ENCODE measurements at places on chromosomes 7 and 10. TPM values are rescaled to one million over a fixed set of nuclear protein-coding genes. Genes with fewer than 3 reads are reported as not detected.
A peak's percentile ranks its signal among the peaks of the same experiment; 100 is the strongest.

Gene GDF10
- total RNA-seq, result not detected

Gene THSD7A
- not detected for total RNA-seq

GRCh38 chr10:77872151-77872946 lies 54.2 kb downstream of the DLG5 start:
- DNase-seq, result no peak

DNA sequence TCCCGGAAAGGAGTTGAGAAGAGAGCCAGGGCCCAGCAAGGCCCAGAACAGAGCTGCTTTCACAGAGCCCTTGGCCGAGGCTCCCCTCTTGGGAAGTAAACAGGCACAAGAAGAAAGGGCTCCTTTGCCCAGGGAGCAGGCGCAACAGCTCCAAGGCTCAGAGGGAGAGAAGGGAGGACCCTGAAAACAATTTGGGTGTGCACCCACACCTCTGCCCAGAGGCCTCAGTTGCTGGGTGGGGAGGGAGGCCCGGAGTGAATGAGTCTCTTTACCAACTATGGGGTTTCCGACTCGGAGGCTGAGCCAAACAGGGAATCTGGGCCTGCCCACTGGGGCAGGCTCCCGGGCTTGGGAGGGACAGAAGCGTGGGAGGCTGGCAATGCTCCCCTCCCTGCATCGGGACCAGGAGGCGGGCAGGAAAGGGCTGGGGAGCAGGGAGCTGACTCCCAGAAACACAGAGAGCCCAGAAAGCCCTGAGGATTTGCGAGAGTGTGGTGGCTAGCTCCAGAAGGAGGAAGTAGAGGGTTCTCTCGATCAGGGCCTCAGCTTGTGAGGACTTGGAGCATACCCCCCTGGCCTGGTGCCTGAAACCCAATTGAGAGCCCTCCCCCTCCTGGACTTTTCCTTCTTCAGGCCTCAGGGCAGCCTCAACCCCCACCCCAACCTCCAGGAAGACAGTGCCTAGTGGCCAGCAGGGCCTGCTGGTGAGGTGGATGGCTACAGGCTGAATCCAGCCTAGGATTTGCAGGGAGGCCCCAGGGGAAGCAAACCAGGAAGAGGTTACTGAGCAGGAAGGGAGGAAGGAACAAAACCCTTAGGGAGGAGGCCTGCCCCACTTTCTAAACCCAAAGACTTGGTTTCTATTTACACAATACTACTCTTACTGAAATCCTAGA lies 6.2 kb downstream of the C10orf105 start:
- DNase-seq, result peak; percentile 82

DNA sequence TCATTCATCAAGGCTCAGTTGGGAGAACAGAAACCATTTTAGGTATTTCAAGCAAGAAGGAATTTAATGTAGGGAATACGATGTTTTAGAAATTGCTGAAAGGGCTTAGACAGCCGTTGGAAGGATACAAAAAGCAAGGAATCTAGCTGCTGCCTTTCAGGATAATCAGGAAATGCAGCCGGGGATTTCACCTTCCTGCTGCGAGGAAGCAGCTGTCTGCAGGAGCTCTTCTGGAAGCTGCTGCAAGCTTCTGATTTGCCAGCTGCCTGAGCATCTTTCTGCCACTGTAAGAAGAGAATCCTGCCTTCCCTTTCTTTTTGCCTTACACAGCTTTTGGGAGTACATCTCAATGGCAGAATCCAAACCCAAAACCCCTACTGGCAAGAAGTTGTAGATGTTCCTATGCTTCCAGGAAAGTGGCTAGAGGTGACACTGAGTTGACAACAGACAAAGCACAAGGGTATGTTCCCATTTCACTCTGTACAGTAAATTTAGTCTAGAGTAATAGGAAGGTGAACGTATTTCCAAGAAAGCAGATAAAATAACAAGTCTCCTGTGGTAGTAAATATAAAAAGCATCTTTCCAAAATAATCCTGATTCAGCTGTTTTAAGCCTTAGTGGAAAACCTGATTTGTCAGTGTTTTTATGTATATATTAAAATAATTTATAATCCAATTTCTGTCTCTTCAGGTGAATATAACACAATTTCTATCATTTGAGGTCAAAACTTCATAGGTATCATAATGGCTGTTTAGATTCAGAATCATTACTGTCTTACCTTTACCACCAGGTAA lies 148.4 kb upstream of the LRGUK start:
- DNase-seq, result no peak

Gene CPA2
- total RNA-seq, result not detected

GRCh38 chr10:110993024-110993693 lies 73.8 kb downstream of the SHOC2 start:
- DNase-seq, result peak; percentile 80

DNA sequence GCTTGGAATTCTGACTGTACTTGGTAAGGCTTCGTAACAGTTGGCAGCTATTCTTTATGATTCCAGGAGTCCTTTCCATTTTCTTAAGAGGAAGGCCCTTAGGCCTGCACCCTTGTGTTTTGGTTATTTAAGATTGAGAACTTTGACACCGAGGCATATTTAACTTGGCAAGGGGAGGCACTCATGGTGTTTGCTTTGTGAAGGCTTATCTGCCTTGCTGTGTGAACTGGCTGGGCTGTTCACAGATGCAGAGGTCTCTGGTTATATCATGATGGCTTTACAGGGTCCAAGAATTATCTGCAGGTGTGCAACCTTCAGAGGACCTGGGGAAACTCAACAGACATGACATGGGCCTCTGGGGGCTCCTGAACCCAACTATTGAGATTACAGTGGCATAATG lies 833 bp upstream of the PNLIPRP1 start:
- no peak for DNase-seq

Gene TIMM23B
- 13.2 TPM for total RNA-seq

DNA sequence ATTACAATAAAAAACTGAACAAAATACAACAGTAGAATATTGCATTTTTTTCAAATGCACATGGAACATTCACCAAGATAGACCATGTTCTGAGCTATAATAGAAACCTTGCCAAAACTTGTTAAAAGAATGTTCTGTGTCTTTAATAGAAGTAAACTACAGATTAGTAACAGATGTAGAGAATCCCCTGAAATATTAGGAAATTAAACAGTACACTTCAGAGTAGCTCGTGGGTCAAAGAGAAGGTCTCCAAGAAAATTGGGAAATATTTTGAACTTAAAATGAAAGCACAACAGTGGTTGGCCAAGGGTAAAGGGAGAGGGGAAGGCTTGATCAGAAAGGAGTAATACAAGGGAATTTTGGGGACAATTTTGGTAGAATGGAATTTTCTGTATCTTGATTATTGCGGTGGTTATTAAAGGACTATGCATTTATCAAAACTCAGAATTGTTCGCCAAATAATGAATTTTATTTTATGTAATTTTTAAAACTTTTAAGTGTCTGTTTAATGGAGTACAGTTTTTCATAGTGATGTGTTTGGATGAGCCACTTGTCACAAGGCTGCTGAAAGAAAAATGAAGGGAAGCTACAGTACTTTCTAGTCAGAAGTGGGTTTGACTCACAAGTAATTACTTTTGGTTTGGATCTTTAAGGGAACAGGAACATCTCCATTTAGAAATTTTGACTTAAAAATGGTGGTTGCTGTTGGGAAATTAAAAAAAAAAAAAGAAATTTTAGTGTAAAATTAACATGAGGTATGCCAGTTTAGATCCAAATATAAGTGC lies 10.2 kb downstream of the PLEKHA8 start:
- DNase-seq, result no peak

Gene OR2A5
- not detected for total RNA-seq

- DNase-seq, result no peak
Measured at GRCh38 chr7:87144173-87144657, 8.0 kb upstream of the DMTF1 start.

DNA sequence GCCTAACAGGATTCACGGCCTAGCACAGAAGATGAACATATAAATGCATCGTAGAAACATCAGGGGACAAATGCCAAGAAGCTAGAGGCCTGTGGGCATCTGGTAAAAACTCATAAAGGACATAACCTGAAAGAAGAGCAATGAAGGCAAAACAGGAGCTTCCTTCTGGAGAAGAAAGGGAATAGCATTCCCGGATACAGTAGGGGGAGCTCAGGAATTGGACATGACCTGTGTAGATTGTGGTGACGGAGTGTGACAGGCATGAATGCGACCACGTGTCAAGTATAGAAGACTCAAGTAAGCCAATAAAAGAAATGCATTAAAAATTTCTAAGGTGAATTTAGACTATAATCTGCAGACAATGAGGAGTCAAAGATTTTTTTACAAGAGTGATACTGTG lies 270.1 kb downstream of the AGMO start:
- DNase-seq, result no peak

DNA sequence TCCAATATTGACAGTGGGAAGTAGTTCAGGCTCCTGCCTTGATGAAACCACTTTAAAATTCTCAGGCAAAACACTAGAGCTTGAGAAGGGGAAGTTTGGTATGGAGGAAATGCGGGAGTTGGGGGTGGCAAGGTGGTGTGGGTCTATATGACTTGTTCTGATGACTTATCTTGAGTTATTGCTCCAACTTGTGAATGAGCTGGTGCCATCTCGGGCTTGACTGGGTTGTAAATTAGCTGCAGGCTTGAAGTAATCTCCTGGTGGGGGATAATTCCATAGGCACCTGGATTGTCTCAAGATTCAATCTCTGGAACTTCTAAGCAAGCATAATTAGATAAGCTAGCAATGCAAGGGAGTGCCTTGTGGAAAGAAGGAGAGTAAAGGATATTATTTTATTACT lies 29.0 kb downstream of the MRPL32 start:
- no peak for DNase-seq

DNA sequence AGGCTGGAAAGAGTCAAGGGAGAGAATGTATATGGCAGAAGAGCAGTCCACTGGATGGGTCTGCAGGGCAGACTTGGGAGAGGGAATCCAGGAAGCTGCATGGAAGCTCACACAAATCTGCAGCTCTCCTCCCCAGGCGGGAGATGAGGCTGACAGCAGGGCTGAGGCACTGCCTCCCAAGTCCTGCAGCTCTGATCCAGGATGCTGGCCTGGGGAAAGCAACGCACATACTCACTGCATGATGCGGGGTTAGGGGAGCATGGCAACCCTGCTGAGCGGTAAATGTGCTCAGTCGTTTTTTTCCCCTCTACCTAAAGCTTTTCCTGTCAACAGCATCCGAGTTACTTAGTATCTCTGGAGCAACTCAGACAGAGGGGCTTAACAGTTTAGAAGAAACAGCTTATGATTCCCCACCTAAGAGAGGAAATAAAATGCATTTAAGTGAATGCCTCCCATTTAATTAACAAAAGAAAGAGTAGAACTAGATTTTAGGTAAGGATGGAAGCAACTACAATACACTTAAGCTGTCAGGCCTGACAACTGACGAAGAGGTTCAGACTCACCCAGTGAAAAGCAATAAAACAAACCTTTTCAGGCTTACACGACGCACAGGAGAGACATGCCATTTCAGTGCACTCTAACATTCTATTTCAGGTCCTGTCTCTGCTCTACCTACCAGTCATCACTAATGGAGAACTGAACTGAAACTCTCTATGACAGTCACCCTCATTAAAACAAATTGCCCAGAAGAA lies 37.0 kb downstream of the CHCHD3 start:
- no peak for DNase-seq

GRCh38 chr7:80316811-80317210 lies 182.2 kb downstream of the GNAI1 start:
- DNase-seq, result no peak

- DNase-seq, result no peak
Measured at GRCh38 chr10:122184254-122184653, 86.8 kb upstream of the BTBD16 start.

Gene KLLN
- 0.71 TPM for total RNA-seq

DNA sequence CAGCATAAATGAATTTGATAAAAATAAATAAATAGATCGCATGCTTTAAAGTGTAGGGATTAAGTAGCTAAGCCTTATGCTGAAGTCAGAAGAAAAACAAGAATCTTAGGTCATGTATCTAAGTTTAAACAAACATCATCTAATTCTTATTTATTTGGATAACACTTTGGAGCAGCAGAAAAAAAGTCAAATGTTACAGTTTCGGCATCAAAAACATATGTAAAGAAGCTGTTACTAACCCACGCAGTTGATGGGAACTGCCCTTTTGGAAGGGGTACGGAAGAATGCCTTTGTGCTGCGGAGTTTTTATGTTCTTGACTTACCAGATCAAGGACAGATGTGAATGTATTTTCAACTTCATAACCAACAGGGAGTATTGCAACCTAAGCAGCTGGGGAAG lies 37.3 kb upstream of the HABP2 start:
- no peak for DNase-seq

Gene PCBD1
- 50.6 TPM for total RNA-seq

Gene ASL
- total RNA-seq, result 42.9 TPM

DNA sequence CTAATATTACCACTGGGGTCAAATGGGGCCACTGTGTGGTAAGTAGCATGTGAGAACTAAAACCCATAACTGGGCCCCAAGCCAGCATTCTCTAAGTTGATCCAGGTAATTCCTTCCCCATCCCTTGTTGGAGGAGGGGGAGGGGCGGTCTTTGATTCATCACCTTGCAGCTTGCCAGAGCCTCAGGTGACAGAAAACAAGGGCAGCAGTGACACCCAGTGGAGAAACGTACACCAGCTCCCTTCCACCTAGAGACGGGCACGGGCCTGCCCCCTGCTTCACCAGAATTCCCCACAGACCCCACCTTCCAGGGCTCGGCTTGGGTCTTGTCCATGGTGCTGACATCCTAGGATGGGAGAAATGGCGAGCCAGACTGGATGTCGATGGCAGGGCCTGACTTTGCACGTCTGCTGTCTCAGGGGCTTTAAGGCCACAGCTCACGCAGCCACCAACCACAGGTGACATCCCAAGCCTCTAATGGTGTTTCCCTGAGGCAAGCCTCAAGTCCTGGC lies 102.0 kb downstream of the STRA8 start:
- peak; percentile 14 for DNase-seq

Gene CDNF
- 1.3 TPM for total RNA-seq

Gene TMEM196
- not detected for total RNA-seq

Gene TMEM236
- 0.18 TPM for total RNA-seq

- peak; percentile 17 for DNase-seq
Measured at GRCh38 chr10:28530751-28531150, 2.2 kb upstream of the WAC start.

GRCh38 chr10:77448226-77448625 lies 189.4 kb downstream of the KCNMA1 start:
- DNase-seq, result no peak

DNA sequence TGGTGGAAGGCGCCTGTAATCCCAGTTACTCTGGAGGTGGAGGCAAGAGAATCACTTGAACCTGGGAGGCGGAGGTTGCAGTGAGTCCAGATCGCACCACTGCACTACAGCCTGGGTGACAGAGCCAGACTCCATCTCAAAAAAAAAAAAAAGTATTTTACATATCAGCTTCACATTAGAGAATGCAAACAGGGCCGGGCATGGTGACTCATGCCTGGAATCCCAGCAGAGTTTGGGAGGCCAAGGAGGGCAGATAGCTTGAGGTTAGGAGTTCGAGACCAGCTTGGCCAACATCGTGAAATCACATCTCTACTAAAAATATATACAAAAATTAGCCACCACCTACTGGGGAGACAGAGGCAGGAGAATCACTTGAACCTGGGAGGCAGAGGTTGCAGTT lies 31.6 kb downstream of the USP54 start:
- no peak for DNase-seq

DNA sequence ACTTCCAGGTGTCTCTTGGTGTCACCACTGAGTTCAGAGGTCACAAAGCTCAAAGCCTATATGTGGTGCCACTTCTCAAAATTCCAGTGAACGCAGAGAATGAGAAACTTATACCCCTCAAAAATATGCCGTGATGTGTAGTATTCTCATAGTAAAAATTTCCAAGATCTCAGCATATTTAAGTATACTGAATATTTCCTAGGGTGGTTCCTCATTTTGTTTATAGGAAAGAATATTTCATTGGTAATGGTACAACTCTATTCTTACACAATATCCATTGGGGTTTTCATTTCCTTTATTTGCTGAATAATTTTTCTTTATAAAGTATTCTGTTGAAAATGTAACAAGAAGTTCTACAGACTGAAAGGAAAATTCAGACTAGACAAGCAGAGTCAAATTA lies 58.9 kb upstream of the ADO start:
- DNase-seq, result no peak

Measured in HFFc6 (cell line).